Activated CD8-positive, alpha-beta memory T cell treated with anti-CD3 and anti-CD28 coated beads, Interleukin-2, amount 50 U/mL, for 48 hours (primary cell): ENCODE measurements at places on chromosomes 2 and 18.

DNA sequence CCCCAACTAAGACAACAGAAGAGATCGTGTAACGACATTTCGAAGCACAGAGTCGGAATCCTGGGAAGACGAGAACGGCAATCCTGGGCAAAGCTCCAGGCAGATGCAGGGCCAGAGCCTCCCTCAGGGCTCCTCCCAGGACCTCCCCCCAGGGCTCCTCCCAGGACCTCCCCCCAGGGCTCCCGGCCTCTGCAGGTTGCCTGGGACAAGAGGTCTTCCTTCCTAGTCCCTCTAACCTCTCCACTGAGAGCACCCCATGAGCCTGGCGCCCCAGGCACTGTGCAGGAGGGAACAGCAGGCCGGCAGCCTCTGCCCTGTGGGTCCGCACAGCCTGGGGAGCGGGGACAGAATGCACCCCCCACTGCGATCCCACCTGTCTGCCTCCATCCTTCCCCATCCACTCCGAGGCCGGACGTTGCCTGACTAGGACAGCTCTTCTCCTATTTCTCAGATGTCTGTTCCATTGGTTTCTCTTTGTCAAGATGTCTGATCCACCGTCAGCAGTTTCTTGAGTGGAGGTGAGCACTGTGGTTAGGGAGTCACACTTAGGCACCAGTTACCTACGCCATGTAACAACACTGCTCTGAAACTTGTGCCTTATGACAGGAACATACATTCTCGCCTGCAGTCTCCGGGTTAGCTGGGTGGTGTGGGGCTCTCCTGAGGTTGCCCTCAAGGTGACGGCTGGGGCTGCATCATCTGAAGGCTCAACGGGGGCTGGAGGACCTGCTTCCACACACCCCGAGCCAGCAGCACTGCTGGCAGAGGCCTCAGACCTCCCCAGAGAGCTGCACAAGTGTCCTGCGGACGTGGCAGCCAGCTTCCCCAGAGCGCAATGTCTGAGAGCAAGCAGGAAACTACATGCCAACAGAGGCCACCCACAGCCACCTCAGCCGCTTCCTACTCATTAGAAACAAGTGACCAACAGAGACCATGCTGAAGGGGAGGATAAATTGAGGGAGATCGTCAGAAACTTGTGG is 28.9 kb downstream of the ADI1 start:
- DNase-seq, result no peak

GRCh38 chr2:64562148-64562784 is 38.1 kb downstream of the AFTPH start:
- DNase-seq, result no peak

DNA sequence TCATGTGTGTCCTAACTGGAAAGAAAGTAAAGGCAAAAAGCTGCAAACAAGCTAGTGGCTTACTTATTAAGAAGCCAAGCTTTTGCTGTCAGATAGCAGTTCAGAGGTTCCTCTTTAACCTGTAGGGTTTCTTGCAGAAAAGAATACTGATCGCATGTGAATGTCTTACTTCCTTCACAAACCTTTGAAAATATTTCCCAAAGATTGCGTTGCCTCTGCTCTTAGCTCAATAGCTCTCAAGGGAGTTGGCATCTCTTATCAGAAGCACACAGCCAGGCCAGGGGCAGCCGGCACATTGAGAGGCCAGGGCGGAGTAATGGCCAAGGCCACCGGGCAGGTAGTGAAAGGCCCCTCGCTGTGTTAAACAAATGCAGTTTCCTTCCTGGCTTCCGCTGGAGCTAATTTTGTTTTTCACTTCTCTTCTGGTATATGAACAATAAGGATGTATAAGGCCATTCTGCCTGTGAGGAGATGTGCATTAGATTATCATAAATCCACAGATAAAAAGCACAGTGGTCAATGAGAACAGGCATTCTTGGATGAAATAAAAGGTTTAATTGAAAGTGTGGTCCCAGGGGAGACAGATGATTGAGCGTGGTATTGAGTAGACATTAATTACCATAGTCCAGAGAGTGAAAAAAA is 542.4 kb upstream of the NRP2 start:
- DNase-seq, result no peak

GRCh38 chr2:147100406-147101035 is 744.3 kb upstream of the ACVR2A start:
- no peak for DNase-seq

- DNase-seq, result no peak
Measured at GRCh38 chr2:105518897-105519296, 120.0 kb upstream of the FHL2 start.

- no peak for DNase-seq
Measured at GRCh38 chr2:108611021-108611420, 76.8 kb downstream of the LIMS1 start.

GRCh38 chr2:207321514-207321913 is 155.8 kb upstream of the KLF7 start:
- DNase-seq, result no peak

DNA sequence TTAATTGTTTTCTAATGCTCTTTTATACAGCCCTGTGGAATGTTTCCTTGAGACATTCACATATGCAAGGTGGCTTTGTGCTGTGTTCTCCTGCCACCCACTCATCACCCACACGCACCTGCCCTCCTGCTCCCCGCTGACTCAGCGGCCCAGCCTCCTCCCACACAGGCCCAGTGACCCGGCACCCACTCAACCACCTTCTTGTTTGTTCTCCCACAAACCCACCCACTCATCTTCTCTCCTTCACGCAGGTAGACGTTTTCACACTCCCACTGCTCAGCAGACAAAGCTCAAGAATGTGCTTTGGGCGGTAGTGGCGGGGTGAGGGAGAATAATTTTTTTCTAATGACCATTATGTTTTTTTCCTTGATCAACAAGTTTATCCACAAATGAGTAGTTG is 28.6 kb upstream of the NEMP2 start:
- no peak for DNase-seq

DNA sequence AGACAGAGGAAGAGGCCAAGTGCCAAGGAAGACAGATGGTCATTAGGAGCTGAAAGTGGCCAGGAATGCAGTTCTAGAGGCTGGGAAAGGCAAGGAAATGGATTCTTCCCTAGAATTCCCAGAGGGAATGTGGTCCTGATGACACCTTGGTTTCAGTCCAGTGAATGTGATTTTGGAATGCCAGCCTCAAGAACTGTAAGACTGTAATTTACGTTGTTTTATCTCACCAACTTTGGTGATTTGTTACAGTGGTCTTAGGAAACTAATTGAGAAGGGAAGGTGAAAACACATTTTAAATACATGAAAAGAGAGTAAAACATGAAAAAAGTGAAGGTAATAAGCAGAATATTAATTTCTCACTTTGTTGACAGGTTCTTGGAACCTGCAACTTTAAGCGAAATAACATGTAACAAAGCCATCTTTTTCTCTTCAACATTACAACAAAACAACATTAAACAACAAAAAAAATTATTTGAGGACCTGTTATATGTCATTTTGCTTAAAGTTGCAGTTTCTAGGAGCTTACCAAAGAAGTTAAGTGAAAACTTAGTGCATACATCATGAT is 370.2 kb downstream of the METTL4 start:
- no peak for DNase-seq

- DNase-seq, result no peak
Measured at GRCh38 chr2:149808556-149808955, 221.0 kb upstream of the MMADHC start.
